Germinal center (tissue), 1 donor: ENCODE measurements at places on chromosomes 5 and 9.

GRCh38 chr5:228886-229285, 10.8 kb downstream of the SDHA start:
- no peak for DNase-seq

DNA sequence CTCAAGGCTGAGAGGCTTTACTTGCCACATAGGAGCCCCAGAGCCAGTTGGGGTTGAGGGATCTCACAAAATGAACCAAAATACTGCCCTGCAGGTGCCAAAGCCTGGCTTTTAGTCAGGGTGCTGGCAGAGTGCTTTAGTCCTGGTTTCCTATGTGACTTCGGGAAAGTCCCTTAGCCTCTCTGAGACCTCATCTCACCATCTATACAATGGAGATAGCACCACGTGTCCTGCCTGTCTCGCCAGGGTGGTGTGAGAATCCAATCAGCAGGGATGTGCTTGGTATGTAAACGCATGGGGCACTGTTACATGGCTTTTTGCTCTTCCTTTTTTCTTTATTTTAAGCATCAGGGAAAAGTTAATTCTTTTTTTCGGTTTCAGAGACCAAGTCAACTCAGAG, 68.3 kb downstream of the SHB start:
- no peak for DNase-seq

- DNase-seq = no peak
These were observed 5.6 kb upstream of the PAM start for GRCh38 chr5:102749416-102750030.

DNA sequence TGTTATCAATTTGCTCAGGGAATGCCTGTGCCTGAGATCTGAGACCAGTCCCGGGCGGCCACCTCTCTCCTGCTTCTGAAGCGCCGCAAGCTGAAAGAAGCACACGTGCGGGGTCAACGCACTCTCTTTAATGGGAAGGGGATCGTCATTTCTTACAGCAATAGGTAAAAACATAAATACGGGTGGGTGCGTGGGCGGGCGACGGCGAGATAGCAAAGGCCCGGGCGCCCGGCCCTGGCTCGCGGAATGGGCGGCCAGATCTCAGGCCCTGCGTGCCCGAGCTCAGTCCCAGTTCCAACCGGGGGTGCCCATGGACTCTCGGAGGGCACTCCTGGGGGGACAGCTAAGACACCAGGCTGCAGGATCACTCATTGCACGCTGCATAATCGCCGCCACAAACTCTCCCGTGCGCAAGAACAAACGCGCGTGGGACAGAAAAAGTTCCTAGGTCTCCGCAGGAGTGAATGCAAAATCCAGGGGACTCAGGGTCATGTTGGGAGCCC, 3.0 kb downstream of the NKX2-5 start:
- no peak for DNase-seq

GRCh38 chr9:95381221-95381620, 63.7 kb upstream of the FANCC start:
- no peak for DNase-seq

DNA sequence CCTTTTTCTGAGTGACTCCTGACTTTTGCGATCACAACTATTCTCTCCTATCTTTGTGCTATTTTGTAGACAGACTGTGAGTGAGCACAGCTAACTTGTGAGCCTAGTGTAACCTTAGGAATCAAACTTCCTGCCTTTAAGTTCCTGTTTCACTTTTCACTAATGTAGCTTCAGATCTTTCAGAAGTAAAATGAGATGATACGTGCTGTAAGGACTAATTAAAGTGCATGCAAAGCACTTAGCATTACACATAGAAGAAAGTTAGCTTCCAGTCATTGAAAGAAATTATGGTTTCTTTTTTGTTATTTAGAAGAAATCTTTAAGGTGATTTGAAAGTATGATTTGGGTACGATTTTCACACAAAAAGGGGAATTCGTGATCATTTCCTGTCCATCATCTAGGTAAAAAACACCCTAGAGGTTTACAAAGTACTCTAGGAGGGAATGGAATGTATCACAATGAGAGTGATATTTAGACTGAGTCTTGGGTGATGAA, 122.7 kb downstream of the ST8SIA4 start:
- peak; percentile 41 for DNase-seq

GRCh38 chr9:20606652-20607051, 15.6 kb downstream of the MLLT3 start:
- no peak for DNase-seq

GRCh38 chr9:133430244-133430643, 8.1 kb downstream of the ADAMTS13 start:
- no peak for DNase-seq
